ENCODE measurements at places on chromosomes 11 and 22. TPM values are rescaled to one million over a fixed set of nuclear protein-coding genes. Genes with fewer than 3 reads are reported as not detected.

Gene DUSP8
- 1.6 TPM for total RNA-seq

DNA sequence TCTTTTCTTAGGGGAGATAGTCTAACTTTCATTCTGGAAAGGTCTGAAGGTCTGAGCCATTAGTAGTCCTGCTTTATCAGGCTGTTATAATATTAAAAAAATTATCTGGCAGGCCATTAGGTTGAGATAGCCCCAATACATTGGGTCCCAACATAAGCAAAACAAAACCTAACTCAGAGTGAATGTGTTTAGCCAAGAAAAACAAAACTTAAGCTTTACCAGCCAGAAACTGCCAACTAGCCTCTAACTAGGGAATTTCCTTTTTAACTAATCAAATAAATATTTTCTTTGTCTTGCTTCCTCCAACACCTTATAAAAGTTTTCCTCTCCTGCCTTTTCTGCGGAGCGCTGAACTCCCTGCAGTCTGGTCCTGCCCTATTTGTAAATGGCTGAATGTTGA is 1137.7 kb upstream of the CNTN5 start:
- DNase-seq, result no peak
- H3K27ac ChIP-seq, result no peak overlapping the region
- H3K4me1 ChIP-seq, result no peaks in the 10 kb centered on the region
- H3K27me3 ChIP-seq, result no peaks in the 10 kb centered on the region
- no peak overlapping the region for H3K4me3 ChIP-seq

GRCh38 chr11:42175203-42175602 is 715.8 kb upstream of the LRRC4C start:
- H3K36me3 ChIP-seq, result no peaks in the 10 kb centered on the region
- no peak overlapping the region for H3K4me3 ChIP-seq
- H3K27me3 ChIP-seq, result no peaks in the 10 kb centered on the region
- H3K27ac ChIP-seq, result no peak overlapping the region

GRCh38 chr11:86594746-86595145 is 77.7 kb downstream of the ME3 start:
- DNase-seq, result no peak
- H3K36me3 ChIP-seq, result no peaks in the 10 kb centered on the region
- H3K4me3 ChIP-seq, result no peak overlapping the region

DNA sequence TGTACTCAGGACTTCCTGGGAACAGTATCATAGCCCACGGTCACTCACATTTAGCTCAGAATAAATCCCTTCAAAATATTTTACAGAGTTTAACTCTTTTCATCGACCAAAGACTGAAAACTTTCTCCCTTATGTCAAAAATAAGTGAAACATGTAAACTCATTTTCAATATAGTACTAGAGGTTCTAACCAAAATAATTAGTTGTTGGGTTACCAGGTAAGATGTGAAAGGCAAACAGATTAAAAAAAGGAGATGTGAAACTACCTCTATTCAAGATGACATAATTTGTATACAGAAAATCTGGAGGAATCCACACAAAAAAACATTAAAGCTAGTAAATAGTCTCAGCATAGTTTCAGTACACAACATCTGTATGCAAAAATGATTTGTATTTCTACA is 20.3 kb downstream of the XKR3 start:
- no peak for DNase-seq
- no peaks in the 10 kb centered on the region for H3K4me1 ChIP-seq
- H3K27ac ChIP-seq, result no peak overlapping the region
- no peaks in the 10 kb centered on the region for H3K36me3 ChIP-seq
- no peaks in the 10 kb centered on the region for H3K27me3 ChIP-seq

- H3K27ac ChIP-seq, result no peak overlapping the region
- no peak overlapping the region for H3K4me3 ChIP-seq
- DNase-seq, result no peak
These were observed 60.9 kb downstream of the KDM2A start for GRCh38 chr11:67179892-67180490.

GRCh38 chr11:104956528-104956927 is 11.8 kb downstream of the CASP4 start:
- DNase-seq, result no peak
- H3K4me1 ChIP-seq, result peaks cover 7% of the 10 kb centered on the region
- no peaks in the 10 kb centered on the region for H3K27me3 ChIP-seq
- no peak overlapping the region for H3K4me3 ChIP-seq

GRCh38 chr11:84345597-84345996 is 1059.4 kb upstream of the CCDC90B start:
- no peaks in the 10 kb centered on the region for H3K36me3 ChIP-seq
- H3K27me3 ChIP-seq, result no peaks in the 10 kb centered on the region
- no peak overlapping the region for H3K4me3 ChIP-seq
- H3K4me1 ChIP-seq, result no peaks in the 10 kb centered on the region
- no peak for DNase-seq

Gene FGF19
- total RNA-seq, result not detected

GRCh38 chr11:118398791-118399559 is 2.4 kb upstream of the ATP5MG start:
- H3K4me3 ChIP-seq, result no peak overlapping the region
- peaks cover 15% of the 10 kb centered on the region for H3K4me1 ChIP-seq
- H3K27me3 ChIP-seq, result no peaks in the 10 kb centered on the region
- DNase-seq, result no peak
- no peaks in the 10 kb centered on the region for H3K36me3 ChIP-seq
- H3K27ac ChIP-seq, result peak overlapping the region; percentile 34

Gene C22orf15
- total RNA-seq, result 0.11 TPM

Gene DUSP18
- 5.3 TPM for total RNA-seq

GRCh38 chr22:30821863-30822215 is 127.2 kb downstream of the OSBP2 start:
- H3K27ac ChIP-seq, result no peak overlapping the region
- no peak for DNase-seq
- H3K36me3 ChIP-seq, result no peaks in the 10 kb centered on the region
- peak overlapping the region; percentile 7 for H3K4me3 ChIP-seq
- peaks cover 14% of the 10 kb centered on the region for H3K4me1 ChIP-seq

GRCh38 chr11:8313504-8314090 is 49.9 kb upstream of the LMO1 start:
- no peaks in the 10 kb centered on the region for H3K36me3 ChIP-seq
- H3K4me1 ChIP-seq, result no peaks in the 10 kb centered on the region
- no peaks in the 10 kb centered on the region for H3K27me3 ChIP-seq
- no peak overlapping the region for H3K27ac ChIP-seq

Gene NPAS4
- total RNA-seq, result 0.06 TPM

DNA sequence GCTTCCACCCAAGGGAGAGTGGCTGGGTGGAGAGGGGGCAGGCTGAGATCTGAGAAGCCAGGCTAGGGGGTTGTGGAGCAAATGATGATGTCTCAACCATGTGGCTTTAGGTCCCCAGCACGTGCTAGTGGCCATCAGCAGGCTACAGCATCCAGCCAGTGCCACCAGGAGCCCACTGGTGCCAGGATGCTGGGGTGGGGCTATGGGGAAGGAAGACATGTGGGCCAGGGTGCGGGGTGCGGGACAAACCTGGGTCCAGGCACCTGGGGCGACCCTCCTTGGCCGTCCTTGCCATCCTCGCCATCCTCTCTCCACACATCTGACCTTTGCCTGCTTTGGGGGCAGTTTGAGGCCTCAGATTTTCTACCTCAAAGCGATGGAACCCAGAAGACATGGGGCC is 104.3 kb downstream of the KCNQ1 start:
- DNase-seq, result peak; percentile 23
- H3K4me3 ChIP-seq, result no peak overlapping the region
- H3K27ac ChIP-seq, result peak overlapping the region; percentile 84
- H3K27me3 ChIP-seq, result no peaks in the 10 kb centered on the region
- H3K36me3 ChIP-seq, result no peaks in the 10 kb centered on the region

Gene HINFP
- 7.4 TPM for total RNA-seq

GRCh38 chr11:59267736-59268475 is 55.2 kb upstream of the MPEG1 start:
- H3K27ac ChIP-seq, result no peak overlapping the region
- DNase-seq, result no peak
- H3K4me3 ChIP-seq, result no peak overlapping the region
- H3K36me3 ChIP-seq, result no peaks in the 10 kb centered on the region
- no peaks in the 10 kb centered on the region for H3K4me1 ChIP-seq

Gene BEST1
- 4.1 TPM for total RNA-seq

DNA sequence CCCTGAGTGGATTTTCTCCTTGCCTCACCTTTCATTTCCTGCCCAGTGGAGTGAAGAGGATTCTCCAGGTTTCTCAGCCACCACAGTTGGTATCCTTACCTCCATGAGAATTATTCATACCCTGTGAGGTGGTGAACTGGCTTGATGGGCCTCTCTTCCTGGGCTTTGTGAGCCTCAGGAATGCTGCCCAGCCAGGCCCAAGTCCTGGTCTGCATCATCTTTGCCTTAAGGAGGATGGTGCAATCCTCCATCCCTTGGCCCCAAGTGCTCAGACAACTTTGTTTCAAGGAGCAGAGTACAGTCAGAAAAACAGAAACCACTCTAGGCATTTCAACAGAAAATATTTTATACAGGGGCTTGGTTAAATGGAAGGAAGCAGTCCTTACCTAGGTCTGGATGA is 114.2 kb upstream of the CADM1 start:
- no peaks in the 10 kb centered on the region for H3K36me3 ChIP-seq
- no peak overlapping the region for H3K4me3 ChIP-seq
- no peak for DNase-seq
- peaks cover 8% of the 10 kb centered on the region for H3K4me1 ChIP-seq

Gene CCDC73
- 1.6 TPM for total RNA-seq

DNA sequence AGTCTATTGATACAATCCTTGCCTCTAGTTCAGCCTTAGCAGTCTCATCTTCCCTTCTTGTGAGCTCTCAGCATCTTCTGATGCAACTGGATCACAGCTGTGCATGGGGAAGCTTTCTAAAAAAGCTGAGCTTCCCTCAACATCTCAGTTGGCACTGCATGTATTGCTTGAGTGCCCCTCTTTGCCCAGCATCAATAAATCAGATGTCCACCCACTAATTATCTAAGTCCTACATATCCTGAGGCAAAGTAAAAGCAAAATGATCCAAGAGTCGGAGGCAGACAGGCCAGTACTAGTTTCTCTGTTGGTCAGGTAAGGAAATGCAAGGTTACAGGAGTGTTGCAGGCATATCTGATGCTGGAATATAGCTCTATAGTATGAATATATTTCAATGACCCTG is 334.5 kb upstream of the NCAM1 start:
- H3K27ac ChIP-seq, result no peak overlapping the region
- H3K36me3 ChIP-seq, result no peaks in the 10 kb centered on the region
- no peaks in the 10 kb centered on the region for H3K27me3 ChIP-seq
- no peak for DNase-seq
- no peak overlapping the region for H3K4me3 ChIP-seq
- H3K4me1 ChIP-seq, result no peaks in the 10 kb centered on the region

- H3K36me3 ChIP-seq, result no peaks in the 10 kb centered on the region
- H3K4me1 ChIP-seq, result no peaks in the 10 kb centered on the region
- no peak overlapping the region for H3K27ac ChIP-seq
- no peak overlapping the region for H3K4me3 ChIP-seq
These were observed 144.1 kb downstream of the CEP164 start for GRCh38 chr11:117471776-117472175.

DNA sequence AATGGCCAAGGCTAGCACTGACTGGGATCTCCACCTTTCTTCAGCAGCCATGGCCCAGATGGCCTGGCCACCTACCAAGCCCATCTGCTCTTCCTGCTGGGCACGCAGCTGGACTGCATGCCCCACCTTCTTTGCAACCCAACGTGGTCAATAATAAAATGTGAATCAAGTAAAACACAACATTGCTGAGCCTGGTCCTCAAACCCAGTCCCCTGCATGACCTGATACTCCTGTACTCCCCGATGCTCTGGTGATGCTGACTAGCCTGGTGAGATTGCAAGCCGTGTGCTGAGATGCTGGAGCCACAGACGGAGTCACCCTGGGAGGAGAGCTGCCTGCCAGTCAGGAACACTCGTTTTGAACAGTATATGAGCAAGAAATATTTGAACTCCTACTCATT is 34.0 kb downstream of the PARVG start:
- H3K4me3 ChIP-seq, result no peak overlapping the region
- H3K4me1 ChIP-seq, result no peaks in the 10 kb centered on the region

GRCh38 chr11:2473361-2474058 is 28.7 kb downstream of the KCNQ1 start:
- peak overlapping the region; percentile 83 for H3K27ac ChIP-seq
- peaks cover 58% of the 10 kb centered on the region for H3K4me1 ChIP-seq
- no peaks in the 10 kb centered on the region for H3K27me3 ChIP-seq
- no peak overlapping the region for H3K4me3 ChIP-seq
- DNase-seq, result peak; percentile 75
- no peaks in the 10 kb centered on the region for H3K36me3 ChIP-seq

- no peak overlapping the region for H3K4me3 ChIP-seq
- no peaks in the 10 kb centered on the region for H3K27me3 ChIP-seq
These were observed 20.4 kb downstream of the GGT5 start for GRCh38 chr22:24224468-24224867.

Data from adrenal gland (tissue), 19 donors.